ENCODE measurements at places on chromosomes 3 and 15.

GRCh38 chr3:63092515-63092914, 185.6 kb upstream of the SYNPR start:
- DNase-seq: no peak

DNA sequence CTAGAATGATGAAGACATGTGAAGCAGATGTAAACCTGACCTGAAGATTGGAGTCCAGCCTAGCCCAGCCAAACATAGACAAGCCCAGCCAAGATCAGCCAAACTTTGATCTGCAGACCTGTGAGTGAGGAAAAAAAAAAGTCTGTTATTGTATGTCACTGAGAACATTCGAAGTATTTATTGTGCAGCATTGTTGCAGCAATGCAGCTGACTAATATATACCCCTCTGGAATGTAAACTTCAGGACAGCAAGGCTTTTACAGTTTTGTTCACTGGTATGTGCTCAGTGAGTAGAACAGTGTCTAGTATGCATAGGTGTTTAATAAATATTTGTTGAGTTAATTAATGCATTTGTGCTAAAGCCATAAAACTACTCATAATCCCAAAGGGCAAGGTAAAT, 23.4 kb downstream of the TMEM202 start:
- DNase-seq: no peak

GRCh38 chr3:194866236-194866635, 180.6 kb downstream of the FAM43A start:
- no peak for DNase-seq

GRCh38 chr3:44337248-44337785, 1.2 kb upstream of the TCAIM start:
- DNase-seq: no peak
